ENCODE measurements at places on chromosomes 2 and 18.

DNA sequence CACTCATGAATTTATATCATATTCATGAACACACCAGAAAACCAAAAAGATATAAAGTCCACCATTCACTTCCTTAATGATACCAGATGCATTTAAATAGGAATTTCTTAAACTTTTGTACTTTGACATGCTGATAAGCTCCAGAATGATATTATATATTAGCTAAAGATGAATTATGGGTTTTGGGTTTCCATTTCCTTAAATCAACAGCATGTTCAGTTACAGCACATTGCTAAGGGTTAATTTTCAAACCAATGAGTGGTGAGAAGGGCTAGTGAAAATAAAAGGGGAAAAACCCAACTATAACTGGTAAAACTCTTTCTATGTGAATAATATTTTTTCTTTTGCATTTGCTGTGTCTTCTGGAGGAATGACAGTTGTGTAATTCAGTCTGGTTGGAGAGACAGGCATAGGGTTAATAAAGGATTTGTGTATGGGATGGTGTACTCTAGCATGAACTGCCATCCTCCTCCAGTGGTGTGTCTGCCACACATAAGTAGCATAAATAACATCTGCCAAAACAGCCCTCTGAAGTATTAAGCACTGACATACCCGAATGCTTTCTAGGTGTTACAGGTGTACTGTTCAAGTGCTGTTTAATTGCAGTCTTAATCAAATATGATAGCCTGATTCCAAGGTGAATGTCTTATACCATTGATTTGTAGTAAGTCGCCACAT lies 19.3 kb upstream of the CPS1 start:
- DNase-seq, result no peak

GRCh38 chr2:215880970-215881369 lies 132.4 kb downstream of the MREG start:
- no peak for DNase-seq

DNA sequence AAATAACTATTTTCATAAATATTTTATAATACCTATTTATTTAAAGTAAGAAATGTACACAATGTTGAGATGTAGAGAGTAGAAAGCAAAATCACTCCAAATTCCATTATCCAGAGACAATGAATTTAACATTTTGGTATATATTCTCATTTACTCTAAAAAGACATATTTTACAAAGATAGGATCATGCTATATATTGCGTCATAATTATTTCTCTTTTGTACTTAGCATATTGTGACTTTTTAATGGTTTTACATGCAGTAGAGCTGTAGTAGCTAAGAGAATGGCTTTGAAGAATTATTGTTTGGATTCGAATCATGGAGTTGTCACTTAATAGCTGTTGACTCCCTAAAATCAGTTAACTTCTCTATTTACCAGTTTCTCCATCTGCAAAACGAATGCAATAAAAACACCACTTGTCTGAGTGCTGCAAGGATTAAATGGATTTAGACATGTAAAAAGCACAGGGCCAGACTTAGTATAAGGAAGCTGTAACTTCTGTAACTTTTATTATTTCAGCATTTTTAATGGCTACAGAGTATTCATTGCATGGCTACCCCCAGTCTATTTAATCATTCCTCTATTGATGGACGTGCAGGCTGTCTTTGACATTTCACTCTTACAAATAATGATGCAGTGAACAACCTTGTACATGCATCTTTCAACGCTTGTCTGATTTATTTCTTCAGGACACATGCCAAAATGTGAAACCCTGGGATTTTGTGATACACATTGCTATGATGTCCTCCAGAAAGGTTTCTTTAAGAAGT lies 33.2 kb downstream of the KCNS3 start:
- DNase-seq, result no peak

GRCh38 chr2:134574611-134575330 lies 144.0 kb downstream of the TMEM163 start:
- DNase-seq, result no peak

GRCh38 chr2:21787941-21788340 lies 664.2 kb downstream of the TDRD15 start:
- DNase-seq, result no peak

DNA sequence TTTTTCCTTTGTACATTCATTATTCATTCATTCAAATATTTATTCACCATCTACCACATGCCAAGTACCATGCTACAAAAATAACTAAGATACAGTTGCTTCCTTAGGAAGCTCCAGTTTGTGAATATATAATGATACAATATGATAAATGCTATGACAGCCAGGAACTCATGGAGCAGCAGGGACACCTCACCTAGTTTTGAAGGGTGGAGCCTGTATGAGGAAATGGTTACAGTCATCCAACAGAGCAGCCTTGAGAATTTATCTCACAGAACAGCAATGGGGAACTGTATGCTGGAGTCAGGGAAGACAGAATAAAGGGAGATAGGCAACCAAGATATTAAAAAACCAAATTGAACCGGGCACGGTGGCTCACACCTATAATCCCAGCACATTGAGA lies 124.0 kb downstream of the OSBPL1A start:
- no peak for DNase-seq

- no peak for DNase-seq
These were observed 22.0 kb upstream of the MAP4K4 start for GRCh38 chr2:101675512-101675911.

- no peak for DNase-seq
These were observed 46.2 kb downstream of the RBKS start for GRCh38 chr2:27843992-27844391.

GRCh38 chr2:168120310-168120709 lies 127.1 kb downstream of the STK39 start:
- DNase-seq, result no peak

DNA sequence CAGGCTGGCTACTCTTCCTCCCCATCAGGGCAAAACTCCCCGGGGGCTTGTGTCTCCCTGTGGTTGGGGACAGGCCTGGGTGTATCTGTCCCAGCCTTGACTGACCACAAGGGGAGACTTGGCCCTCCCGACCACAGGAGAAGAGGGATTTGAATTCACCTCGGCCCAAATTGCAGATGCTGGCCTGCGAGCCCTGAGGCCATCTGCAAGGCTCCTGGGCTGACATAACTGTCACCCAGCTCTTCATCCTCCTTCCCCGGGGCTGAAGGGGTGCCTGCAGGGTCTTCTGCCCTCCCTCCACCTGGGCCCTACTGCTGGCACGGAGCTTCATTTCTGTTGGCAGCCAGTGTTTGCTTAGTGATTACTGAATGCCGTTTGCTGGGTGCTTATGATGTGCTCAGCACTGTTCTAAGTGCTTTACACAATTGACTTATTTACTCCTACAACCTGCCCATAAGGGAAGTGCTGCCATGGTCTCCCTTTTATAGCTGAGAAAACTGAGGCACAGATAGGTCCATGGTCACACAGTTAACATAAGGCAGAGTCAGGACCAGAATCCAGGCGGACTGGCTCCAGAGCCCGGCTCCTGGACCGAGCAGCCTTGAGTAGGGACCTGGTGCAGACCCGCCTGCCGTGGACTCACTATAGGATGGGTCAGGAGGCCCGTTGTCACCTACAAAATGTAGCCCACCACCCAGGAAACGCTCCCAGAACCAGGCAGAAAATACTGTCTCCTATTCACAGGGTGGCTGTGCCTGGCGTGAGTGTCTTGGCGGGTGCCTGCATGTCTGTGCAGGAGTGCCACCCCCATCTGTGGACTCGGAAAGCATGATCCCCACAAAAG lies 18.9 kb downstream of the STEAP3 start:
- DNase-seq, result no peak

GRCh38 chr2:11788461-11789124 lies 42.2 kb downstream of the LPIN1 start:
- no peak for DNase-seq

Data from immature natural killer cell (primary cell).